ENCODE measurements at places on chromosomes 12 and 14.

DNA sequence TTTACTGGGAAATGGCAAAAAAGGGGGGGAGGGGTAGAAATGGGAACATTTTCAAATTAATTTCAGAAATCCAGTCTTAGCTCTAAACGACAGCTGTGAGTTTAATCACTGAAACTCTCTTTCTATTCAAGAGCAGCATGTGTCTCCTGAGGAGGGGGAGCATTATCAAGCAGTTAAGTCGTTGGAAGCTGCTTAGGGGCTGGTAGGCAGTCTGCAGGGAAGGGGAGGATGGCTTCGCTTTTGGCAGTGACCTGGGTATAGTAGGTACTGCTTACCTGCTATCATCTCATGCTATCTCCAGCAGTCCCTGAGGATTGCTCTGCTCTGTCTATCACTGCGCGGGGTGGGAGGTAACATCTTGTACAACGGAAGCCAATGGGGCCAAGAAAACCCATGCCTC is 567.4 kb downstream of the NRXN3 start:
- H3K27me3 ChIP-seq, result no peaks in the 10 kb centered on the region
- H3K27ac ChIP-seq, result no peak overlapping the region
- no peaks in the 10 kb centered on the region for H3K4me1 ChIP-seq
- no peaks in the 10 kb centered on the region for H3K36me3 ChIP-seq
- DNase-seq, result no peak
- no peak overlapping the region for H3K4me3 ChIP-seq

- H3K4me1 ChIP-seq, result no peaks in the 10 kb centered on the region
- no peaks in the 10 kb centered on the region for H3K36me3 ChIP-seq
- H3K27me3 ChIP-seq, result no peaks in the 10 kb centered on the region
- H3K4me3 ChIP-seq, result no peak overlapping the region
Observed at GRCh38 chr14:75636100-75636692, 24.5 kb downstream of the ERG28 start.

GRCh38 chr14:99698642-99699041 is 14.5 kb downstream of the CYP46A1 start:
- no peaks in the 10 kb centered on the region for H3K27me3 ChIP-seq
- H3K36me3 ChIP-seq, result no peaks in the 10 kb centered on the region
- peak; percentile 7 for DNase-seq
- no peak overlapping the region for H3K4me3 ChIP-seq
- H3K27ac ChIP-seq, result no peak overlapping the region
- peaks cover 9% of the 10 kb centered on the region for H3K4me1 ChIP-seq

- no peaks in the 10 kb centered on the region for H3K36me3 ChIP-seq
- H3K27ac ChIP-seq, result no peak overlapping the region
- no peak overlapping the region for H3K4me3 ChIP-seq
- no peak for DNase-seq
Observed at GRCh38 chr12:7374423-7375144, 69.4 kb downstream of the CD163L1 start.
